NCI-H1436 (cell line): ENCODE measurements at places on chromosomes 5 and 9.

GRCh38 chr5:176694146-176694545 lies 46.9 kb downstream of the TSPAN17 start:
- no peak for DNase-seq

- no peak for DNase-seq
Observed at GRCh38 chr5:41721516-41721915, 148.7 kb downstream of the OXCT1 start.

GRCh38 chr5:54646356-54647101 lies 129.0 kb downstream of the SNX18 start:
- DNase-seq, result peak; percentile 18

DNA sequence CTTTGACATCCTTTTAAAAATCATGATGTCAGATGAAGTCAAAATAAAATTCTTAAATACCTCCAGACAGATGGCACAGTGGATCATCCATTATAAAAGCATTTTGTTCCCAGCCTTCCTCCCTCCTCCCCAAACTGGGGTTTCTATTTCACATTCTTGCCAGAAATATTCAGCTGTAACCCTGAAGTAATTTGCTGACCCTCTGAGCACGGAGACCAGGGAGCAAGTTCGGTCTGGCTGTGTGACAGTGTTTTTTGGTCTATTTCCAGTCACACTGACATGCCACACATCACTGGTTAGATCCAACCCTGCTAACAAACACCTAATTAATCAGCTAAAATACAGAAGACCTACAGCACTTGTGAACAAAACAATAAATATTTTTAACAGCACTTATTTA lies 126.2 kb upstream of the DMRT1 start:
- no peak for DNase-seq

- DNase-seq, result no peak
Observed at GRCh38 chr5:78660401-78660800, 11.8 kb upstream of the LHFPL2 start.

DNA sequence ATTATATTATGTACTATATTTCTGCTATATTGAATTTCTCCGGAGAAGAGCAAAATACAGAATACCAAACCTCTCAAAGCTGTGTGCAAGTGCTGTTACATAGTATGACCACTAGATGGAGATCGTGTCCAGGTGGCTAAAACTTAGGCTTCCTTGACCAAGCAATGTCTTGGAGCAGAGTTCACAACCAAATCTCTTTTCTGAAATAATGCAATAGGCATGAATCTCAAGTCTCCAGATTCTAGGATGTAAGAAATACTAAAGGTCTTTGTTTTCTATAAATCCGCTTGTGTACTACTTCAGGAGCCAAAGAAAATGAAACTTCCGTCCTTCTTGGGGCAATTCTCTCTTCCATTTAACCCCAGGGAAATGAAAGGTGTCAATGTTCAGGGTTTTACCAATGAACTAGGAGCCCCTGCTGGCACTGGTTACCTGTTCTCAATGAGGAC lies 181.5 kb upstream of the RAI14 start:
- DNase-seq, result peak; percentile 17

DNA sequence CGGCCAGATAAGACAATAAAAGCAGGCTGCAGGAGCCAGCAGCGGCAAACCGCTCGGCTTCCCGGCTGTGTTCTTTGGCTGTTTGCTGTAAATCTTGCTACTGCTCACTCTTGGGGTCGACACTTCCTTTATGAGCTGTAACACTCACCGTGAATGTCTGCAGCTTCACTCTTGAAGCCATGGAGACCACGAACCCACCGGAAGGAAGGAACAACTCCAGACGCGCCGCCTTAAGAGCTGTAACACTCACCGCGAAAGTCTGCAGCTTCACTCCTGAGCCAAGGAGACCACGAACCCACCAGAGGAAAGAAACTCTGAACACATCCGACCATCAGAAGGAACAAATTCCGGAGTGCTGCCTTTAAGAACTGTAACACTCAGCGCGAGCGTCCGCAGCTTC lies 451.7 kb downstream of the AGTPBP1 start:
- no peak for DNase-seq

DNA sequence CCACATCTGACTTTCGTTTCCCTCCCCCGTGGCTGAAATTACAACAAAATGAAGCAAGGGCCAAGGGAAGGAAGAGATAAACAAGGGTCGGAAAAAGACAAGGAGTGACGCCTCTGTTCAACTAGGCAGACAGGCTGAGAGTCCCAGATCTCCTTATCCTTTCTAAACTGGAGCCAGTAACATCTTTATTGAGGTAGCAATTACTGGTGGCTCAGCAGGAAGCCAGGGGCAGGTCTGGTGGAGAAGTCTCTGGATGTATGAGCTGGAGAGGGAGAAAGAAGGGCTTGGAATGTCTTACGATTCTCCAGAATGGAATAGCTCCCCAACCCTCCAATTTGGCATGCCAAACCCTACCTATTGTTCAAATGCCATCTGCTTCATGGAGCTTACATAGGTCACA lies 190.8 kb upstream of the BRINP1 start:
- DNase-seq, result no peak

DNA sequence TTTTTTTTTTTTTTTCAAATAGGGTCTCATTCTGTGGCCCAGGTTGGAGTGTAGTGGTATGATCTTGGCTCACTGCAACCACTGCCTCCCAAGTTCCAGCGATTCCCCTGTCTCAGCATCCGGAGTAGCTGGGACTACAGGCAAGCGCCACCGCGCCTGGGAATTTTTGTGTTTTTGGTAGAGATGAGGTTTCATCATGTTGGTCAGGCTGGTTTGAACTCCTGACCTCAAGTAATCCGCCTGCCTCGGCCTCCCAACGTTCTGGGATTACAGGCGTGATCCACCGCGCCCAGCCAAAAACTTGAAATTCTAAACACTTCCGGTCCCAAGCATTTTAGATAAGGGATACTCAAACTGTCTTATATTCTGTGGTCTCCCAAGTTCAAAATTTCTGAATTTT lies 718.9 kb upstream of the MEF2C start:
- no peak for DNase-seq

DNA sequence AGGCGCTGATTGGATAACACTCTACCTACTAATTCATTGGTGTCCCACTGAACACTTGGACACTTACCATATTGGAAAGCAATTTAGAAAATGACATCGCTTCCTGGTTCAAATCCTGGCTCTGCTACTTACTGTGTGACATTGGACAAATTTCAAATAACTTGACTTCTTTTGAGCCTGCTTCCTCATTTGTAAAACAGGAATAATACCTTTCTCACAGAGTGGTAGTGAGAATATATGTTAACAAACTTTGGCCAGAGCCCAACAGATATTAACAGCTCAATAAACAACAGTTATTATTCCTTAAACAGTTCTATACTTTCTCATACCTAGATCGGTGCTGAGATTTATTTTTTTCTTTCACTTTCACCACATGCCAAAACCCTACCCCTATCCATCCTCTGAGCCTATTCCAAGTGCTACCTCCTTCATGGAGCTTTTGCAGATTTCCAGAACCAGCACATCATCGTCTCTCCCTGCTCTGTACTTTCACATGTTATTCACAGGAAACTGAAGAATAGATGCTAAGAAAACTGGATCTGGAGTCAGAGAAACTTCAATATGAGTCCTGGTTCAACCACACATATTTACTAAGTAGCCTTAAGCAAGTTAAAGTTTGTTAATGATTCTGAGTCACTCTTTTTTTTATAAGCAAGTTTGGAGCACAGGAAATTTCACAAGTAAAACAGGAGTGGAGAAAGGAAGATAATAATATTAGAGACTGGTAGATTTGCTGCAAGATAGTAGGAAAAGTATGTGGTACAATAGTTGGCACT lies 92.3 kb downstream of the STRBP start:
- DNase-seq, result no peak

GRCh38 chr9:114285166-114285867 lies 37.6 kb upstream of the ORM1 start:
- no peak for DNase-seq

DNA sequence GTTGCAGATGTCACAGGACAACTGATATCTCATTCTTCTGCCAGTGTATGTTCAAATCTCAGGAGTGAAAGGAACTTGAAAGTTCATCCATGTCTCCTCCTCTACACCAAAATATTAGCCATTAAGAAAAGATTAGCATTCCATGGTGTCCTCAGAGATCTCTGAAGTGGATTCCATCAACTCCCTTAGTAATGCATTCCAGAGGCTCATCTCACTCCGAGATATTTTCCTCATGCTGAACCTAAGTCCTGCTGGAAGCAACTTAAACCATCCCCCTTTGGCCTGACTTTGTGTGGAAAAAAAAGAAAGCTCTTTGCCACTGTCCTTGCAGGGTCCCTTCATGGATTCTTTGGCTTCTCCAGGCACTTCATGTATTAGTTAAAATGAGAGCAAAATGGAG lies 155.7 kb upstream of the ZNF462 start:
- DNase-seq, result no peak

GRCh38 chr9:20441711-20442423 lies 180.4 kb downstream of the MLLT3 start:
- DNase-seq, result no peak

DNA sequence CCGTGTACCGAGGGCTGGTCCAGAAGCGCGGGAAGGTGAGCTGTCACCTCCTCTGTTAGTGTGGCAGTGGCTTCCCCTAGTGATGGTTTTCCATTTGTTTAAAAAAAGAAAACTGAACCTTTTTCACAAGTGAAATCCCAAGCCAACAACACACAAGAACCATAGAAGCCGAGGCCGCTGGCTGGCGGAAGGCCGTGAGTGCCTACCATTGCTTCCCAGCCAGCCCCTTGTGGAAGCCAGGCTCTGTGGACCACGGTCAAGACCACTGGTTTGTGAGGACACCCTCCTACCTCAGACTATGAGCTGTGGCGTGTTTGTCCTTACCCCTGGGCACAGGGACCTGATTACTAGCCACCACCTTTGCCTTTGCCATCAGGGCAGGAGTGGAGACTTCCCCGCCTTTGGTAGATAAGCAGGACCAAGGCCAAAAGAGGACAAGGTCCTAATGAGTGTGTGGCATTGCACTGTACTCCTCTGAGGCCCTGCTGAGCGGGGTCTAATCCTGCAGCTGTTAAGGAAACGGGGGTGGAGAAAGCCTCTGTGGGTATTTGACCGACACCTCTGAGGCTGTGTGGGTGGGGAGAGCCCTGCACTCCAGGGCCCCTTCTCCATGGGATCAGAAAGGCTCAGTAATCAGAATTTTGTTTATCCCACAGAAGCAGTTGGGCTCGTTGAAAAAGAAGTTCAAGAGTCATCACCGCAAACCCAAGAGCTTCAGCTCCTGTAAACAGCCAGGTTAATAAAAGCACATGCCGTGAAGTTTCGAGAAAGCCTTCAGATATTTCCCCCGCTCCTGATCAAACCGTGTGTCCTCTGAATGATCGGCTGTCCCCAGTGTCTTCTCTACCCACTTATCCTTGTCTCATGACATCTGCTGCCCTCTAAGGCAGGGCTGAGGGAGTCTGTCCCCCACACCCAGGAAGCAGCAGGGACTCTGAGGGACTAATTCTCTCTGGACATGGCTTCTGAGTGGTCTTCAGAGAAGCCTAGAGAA lies 4.3 kb downstream of the SURF2 start:
- no peak for DNase-seq

DNA sequence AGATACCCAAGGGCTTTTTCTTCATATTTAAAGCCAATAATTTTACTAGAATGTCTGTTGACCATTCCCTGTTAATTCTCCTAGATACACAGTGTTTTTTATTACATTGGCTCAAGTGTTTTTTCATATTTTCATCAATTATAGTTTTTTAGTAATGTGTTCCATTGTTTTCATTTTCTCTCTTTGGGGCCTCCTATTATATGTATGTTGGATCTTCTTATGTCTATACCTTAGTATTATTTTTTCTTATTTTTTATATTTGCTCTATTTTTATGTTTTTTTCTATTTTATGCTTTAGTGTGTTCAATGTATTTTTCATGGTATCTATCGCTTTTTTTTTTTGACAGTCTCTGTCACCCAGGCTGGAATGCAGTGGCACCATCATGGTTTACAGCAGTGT lies 7.5 kb downstream of the KIAA1958 start:
- DNase-seq, result no peak

DNA sequence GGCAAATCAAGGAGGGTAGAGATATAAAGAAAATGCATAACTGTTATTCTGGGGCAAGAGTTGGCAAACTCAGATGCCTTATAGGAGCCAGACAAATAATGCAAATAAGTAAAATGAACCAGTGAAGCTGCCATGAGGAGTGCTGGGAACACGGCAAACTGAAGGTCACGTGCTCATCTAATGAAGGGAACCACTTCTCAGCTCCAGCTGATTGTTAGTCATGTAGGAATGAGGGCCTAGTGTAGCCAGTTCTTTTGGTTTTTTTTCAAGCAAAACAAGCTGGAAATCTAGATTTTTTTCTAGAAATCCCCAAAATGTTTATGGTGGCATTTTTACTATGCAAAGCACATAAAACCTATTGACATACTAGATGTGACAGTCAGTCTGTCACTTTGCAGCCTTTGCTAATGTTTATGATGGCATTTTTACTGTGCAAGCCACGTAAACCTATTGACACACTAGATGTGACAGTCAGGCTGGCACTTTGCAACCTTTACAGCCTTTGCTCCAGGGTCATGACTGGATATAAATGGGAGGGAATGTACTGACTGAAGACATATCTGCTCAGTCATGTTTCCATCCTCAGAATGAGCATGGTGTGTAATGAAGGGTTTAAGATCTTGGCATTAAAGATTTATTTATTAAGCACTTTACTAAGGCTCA lies 39.4 kb downstream of the RUSC2 start:
- DNase-seq, result no peak

DNA sequence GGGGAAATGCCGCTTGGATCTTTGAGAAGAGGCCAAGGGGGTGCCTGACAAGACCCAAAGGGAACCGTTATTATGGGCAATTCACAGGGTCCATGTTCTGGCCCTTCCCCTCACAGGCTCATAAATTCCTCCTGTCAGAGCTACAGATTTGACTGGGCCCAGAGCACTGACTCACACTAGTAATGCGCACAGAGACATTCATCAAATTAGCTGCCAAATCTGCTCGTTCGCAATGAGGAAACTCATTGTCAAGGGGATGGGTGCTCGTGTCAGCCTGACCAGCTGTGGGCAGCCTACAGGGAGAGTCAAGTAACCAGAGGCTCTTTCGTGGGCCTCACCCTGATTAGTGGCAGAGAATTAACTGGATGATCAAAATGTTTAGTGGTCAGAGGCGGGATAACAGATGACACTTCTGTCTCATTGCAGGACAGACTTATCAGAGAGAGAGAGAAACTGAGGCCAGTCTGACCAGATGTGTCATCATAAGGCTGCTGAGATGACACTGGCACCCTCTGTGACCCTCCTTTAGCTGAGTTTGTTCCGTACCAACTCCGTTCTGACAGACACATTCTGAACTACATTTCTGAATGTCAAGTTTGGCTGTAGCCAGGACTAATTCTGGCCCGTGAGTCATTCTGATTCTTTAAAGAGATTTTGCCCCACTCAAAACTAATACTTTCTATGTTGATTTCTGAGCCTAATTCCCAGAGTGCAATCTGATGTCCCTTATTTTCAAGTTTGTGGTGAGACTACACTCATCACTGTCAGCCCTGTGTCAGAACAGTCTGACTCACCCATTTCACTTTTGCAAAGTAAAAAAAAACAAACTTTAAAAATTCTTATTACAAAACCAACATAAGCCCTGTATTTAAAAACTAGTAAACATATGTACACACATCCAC lies 377.1 kb downstream of the ACTL7B start:
- DNase-seq, result no peak

GRCh38 chr5:131281133-131281867 lies 17.4 kb downstream of the CDC42SE2 start:
- no peak for DNase-seq

GRCh38 chr9:88481933-88482332 lies 53.0 kb upstream of the NXNL2 start:
- no peak for DNase-seq
